ENCODE measurements at places on chromosomes 2 and 18.

DNA sequence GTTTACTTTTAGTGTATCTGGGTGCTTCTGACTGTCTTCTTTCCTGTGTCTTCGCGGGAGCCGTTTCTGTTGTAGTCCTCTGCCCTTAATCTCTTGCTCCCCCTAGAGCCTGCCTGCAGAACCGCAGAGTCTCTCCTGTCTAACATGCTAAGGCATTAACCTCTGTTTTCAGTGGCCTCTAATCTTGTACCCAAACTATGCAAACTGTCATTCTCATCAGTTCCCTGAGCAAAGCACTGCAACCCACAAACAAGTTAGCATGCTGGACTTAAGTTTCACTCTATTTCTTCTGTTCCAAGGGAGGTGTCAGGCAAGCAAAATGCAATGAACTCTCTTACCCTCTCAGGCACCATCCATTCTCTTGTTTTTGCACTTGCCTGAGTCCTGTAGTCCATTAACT is 138.4 kb downstream of the OTX1 start:
- peak; percentile 50 for DNase-seq

DNA sequence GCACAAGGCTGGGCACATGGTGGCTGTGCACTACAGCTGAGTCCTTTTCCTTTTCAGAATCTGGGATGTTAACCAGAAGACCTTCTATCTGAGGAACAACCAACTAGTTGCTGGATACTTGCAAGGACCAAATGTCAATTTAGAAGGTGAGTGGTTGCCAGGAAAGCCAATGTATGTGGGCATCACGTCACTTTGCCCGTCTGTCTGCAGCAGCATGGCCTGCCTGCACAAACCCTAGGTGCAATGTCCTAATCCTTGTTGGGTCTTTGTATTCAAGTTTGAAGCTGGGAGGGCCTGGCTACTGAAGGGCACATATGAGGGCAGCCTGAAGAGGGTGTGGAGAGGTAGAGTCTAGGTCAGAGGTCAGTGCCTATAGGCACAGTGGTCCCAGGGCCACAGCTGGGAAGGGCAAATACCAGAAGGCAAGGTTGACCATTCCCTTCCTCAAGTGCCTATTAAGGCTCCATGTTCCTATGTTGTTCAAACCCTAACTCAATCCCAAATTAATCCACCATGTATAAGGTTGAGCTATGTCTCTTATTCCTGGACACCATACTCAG is 2.2 kb downstream of the IL1RN start:
- no peak for DNase-seq

- DNase-seq: no peak
Measured at GRCh38 chr2:144449028-144449406, 70.9 kb downstream of the ZEB2 start.

DNA sequence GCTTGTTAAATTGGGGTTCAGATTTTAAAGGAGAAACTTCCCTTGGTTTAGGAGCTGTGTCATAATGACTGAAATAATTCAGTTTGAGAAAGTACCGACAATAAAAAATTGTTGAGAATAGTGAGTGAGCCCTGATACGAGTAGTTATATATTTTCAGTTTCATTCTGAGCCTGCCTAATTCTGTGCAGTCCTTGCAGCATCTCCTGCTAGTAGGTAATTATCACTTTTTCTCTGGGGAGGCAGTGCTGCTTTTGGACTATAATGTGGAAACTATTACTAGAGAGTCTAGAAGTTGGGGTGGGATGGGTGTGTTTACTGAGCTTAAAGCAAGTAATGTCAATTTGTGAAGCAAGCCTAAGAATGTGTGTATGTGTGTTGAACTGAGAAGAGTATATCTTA is 21.7 kb downstream of the ZNF638 start:
- no peak for DNase-seq

DNA sequence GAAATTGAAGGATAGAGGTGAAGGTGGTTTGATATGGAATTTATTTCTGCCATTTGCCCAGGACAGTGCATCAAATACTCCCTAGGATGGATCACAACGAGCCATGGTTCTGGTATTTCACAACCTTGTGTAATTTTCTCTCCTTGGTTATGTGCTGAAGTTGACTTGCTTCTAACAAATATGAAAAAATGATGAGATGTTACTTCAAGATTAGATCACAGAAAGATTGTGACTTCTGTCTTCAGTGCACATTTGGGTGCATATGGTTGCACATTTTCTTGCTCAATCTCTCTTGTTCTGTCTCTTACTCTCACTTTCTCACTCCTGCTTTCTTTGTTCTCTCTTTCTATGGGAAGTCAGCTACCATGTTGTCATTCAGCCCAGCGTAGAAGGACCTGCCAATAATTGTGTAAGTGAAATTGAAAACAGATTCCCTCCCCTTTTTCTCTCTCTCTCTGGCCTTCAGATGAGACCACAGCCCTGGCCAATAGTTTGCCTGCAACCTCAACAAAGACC is 104.6 kb upstream of the RMDN2 start:
- no peak for DNase-seq

- DNase-seq: no peak
Measured at GRCh38 chr2:106159866-106160785, 34.0 kb downstream of the UXS1 start.

DNA sequence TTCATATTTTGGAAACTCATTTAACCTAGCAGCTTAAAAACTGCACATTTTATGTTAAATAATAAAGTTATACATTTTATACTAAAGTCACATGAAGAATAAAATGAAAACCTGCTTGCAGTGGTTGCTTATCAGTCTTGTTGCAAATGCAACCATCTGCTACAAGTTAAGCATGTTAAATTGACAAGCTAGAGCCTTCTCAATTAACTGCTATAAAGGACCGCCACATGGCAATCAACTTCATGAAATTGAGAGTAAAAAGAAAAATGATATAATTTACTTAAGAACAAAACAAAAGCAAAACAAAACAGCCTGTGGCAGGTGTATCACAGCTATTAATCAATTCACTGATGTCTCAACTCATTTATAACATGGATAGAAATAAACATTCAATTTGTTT is 78.7 kb downstream of the RTTN start:
- DNase-seq: no peak

DNA sequence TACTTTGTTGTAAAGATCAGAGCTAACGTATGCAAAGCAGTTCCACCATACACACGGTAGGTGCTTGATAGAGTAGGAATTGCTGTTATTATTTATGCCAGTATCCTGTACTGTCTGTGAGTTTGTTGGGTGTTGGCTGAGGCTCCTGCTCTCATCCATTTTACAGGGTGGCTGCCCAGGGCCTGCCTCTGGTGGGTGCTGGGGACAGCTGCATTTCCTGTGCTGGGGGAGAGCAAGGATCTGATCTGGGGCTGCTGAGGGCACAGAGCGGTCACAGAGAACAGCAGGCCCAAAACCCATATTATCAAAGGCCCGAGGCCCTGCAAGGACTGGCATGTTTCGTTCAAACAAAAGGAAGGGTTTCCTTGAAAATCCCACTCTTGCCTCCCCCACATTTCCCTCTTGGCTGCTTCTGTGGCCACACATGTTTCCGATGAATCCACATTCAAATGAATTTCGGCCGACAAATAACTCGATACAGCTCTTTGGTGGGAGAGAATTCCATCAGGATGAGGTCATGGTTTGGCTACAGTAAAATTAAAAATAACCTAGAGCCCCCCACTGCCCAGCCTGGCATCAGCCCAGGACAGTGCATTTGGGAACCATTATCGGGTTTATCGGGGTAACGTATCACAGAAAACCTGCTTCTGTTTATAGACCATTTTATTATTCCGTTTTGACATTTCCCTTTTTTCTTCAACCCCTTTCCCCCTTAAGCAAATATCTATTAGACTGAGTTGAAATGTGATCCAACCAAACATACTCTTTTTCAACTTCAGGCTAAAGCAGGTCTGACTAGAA is 143.4 kb downstream of the CYRIA start:
- DNase-seq: no peak

DNA sequence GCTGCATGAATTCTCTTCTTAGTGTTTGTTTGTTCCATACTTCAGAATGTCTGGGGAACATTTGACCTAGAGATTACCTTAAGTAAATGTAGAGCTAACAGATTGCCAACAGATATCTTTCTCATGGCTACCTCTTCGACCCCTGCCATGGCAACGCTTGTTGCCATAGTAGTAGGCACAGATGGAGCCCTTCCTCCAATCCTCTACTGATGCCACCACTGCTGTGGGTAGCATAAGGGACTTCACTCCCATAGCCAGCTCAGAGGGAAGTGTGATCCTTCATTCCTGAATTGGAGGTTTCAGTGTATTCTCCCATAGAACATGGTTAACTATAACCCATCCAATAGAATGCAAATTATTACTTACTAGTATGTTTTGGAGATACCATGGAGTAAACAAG is 543.6 kb upstream of the NRP2 start:
- DNase-seq: no peak

DNA sequence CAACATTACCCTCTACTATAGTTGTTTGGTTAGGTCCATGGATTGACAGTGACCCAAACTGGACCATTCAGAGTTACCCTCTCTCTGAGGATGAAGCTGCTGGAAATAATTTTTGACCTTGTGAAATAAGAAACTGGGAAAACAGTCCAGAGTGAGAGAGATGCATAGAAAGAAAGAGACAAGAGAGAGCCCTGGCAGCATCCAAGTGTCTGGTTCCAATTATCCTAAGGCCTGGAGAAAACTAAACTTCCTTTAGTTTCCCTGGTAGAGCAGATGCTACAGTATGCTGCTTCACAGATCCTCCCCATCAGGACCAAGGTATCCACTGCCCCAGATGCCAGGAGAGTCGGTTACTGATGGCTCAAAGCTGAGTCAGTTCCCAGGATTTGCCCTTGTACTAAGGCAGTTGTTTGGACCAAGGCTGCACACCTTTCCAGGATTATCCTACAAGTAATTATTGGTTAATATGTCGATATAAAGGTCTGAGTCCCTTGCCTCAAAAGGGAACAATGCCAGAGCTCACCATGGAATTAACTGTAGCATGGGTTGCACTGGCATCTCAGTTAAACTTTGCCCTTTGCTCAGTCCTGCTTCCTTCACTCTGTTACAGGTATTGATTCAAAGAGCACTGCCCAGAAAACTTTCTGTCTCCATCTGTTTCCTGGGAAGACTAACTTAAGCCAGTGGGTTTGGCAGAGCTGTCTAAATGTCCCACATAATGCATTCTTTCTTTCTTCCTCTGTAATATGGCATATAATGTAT is 14.6 kb upstream of the CHN1 start:
- no peak for DNase-seq

DNA sequence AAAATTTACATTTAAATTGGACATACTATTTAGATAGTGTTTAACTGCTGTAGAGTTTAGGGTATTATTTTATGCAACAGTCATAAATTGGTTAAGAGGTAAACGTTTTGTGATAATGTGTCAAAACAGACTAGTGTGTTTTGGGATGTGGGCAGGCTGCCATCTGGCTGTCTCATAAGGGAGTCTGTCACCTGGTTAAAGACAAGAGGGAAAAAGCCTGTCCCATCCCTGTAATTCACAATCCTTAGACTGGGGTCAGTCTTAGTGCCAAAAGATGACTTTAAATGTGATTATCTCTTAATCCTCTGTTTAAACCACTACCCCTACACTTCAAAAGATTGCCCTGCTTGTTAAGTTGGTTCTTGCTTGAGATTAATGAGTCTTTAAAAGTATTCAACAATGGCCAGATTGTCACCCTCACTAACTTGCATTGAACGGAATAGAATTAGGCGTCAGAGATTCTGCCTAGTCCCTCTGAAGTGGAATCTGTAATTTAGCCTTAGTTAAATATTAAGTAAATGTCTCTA is 59.2 kb downstream of the SGPP2 start:
- DNase-seq: no peak

- DNase-seq: no peak
Measured at GRCh38 chr2:175842996-175843395, 159.1 kb downstream of the LNPK start.

DNA sequence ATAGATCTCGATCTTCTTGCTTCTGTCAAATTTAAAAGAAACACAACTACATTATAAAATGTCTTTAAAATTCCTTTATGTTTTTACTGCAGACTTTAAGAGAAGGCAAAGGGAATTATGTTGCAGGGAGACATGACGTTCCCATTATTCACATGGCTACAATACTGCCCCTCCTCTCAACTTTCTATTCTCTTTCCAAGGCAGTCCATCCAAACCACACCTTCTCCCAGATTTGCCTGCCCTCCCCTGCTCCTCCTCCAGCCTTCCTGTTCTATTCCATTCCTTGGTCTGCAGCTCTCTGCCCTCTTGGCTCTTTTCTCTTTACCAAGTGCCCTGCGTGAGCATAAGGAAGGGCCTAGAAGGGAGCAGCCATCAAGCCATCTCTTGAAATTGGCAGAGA is 61.3 kb downstream of the NABP1 start:
- DNase-seq: no peak

DNA sequence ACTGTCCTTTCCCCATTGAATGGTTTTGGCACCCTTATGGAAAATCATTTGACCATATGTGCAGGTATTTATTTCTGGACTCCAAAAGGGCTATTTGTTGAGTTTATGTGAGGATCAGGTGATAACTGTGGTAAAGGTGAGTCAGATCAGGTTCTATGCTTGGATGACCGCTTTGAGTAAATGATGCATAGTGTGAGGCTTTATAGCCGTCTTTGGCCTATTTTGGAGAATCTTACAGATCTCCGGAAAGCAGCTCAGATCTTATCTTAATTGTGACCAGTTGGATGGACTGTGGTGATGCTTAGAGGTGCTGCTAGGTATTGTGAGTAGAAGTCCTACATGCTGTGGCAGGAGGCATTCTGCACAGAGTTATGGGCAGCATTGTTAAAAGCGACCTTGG is 126.2 kb downstream of the METTL8 start:
- DNase-seq: no peak

- DNase-seq: peak; percentile 16
Measured at GRCh38 chr2:230258483-230258882, 32.9 kb downstream of the SP140 start.

- peak; percentile 56 for DNase-seq
Measured at GRCh38 chr18:80109676-80110078, 615 bp downstream of the ADNP2 start.

GRCh38 chr2:220510668-220511067 is 883.2 kb downstream of the SLC4A3 start:
- DNase-seq: no peak

- no peak for DNase-seq
Measured at GRCh38 chr18:67788310-67789164, 272.0 kb upstream of the DSEL start.

DNA sequence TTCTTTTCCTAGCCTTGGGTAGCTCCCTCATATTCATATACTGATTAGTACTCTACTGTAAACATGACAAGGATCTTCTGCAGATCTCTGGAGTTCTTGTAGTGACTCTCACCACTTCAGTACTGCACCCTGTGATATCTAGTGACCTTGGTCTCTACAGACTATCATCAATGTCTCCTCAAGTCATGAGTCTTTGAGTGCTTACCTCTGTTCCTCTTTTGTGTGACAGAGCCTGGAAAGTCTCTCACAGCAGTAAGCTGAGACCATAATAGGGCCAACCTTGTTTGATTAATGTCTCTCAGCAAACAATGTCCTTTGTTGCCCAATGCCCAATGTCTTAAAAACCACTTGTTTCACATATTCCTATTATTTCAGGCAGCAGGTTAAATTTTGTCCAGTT is 34.2 kb upstream of the BAZ2B start:
- DNase-seq: no peak

- DNase-seq: no peak
Measured at GRCh38 chr18:24490539-24490938, 30.1 kb downstream of the HRH4 start.
